ENCODE measurements at places on chromosomes 6 and 20.

DNA sequence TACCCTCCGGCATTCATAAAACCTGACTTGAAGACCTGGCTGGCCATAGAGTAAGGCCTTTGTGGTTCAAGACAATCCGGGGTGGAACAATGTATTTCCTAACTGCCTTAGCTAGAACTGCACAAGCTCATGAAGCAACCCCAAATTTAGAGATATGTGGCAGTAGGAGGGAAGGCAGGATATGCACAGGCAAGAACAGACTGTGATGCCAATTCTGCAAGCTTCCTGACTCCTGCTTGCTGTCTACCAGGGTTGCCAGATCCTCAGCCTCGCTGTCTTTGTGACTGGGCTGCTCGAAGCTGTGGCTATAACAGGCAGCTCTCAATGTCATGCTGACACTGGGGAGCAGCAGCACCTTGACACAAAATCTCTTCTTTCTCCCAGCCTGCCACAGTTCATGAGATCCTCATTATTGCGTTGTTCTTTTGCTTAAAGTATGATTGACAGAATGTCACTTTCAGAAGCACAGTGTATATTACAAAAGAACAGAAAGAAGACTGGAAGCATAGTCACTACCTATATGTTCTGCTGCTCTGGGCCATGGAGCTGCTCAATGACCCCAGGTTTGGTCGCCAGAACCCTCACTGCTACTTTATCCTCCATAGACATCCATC, 18.3 kb upstream of the SHLD1 start:
- no peak for DNase-seq

- DNase-seq = no peak
These were observed 77.1 kb downstream of the TRAM2 start for GRCh38 chr6:52499681-52500236.

- no peak for DNase-seq
These were observed 36.8 kb downstream of the C6orf15 start for GRCh38 chr6:31075528-31075927.

GRCh38 chr6:158037021-158037420, 55.4 kb downstream of the SYNJ2 start:
- no peak for DNase-seq

DNA sequence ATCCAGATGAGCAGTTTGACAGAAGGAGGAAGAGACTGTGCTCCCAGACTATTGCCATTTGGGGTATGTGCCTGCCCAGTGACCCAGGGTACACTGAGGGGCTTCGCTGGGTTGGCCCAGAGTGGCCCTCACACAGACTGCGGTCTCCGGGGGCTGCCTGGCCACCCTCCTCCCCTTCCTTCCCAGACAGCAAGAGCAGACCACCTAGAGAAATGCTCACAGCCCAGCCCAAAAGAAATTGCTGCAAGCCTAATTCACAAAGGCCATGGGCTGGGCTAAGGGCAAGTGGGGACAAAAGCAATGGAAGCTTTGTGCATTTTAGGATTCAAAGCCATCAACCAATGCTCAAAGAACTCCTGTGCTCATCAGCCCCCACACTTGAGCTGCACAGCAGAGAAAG, 277.6 kb downstream of the CDC5L start:
- no peak for DNase-seq

GRCh38 chr20:18672834-18673233, 85.0 kb downstream of the DTD1 start:
- DNase-seq = no peak

DNA sequence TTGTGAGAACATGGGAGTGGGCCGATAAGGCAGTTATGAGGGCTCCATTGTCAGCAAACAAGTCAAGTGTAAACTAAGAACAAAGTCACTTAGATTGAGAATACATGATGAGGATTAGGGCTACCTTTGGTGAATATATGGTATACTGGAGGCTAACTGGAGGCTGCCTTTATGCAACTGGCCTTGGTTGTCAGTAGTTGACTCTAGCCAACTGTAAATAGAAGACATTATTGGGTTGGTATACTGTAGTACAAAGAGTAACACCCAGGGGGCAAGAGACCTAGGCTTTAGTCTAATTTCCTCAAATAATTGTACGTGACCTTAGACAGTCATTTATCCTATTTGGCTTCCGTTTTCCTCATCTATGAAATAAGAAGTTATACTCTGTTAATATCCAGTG, 235.2 kb downstream of the ARID1B start:
- DNase-seq = no peak
